ENCODE measurements at places on chromosomes 1 and 21. TPM values are rescaled to one million over a fixed set of nuclear protein-coding genes. Genes with fewer than 3 reads are reported as not detected.
A peak's percentile ranks its signal among the peaks of the same experiment; 100 is the strongest.

GRCh38 chr1:94954263-94955220 lies 27.6 kb upstream of the CNN3 start:
- H3K27me3 ChIP-seq = no peaks in the 10 kb centered on the region
- no peaks in the 10 kb centered on the region for H3K36me3 ChIP-seq
- H3K4me3 ChIP-seq = no peak overlapping the region

DNA sequence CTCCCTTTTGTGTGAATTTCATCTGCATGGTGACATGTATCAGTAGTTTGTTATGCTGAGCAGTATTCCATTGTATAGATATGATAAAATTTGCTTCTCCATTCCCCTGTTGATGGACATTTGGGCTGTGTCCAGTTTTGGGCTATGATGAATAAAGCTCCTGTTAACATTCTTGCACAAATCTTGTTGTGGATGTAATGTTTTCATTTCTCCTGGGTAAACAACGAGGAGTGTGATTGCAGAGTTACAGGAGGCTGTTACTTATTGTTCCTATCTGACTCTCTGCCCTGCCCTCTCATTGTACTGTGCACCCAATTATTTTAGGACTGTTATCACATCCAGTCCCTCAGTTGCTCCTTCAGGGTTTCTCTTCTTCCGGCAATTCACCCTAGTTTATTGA lies 24.2 kb downstream of the MAPKAPK2 start:
- no peak overlapping the region for H3K27ac ChIP-seq
- H3K27me3 ChIP-seq = no peaks in the 10 kb centered on the region
- no peak for DNase-seq
- no peak overlapping the region for H3K4me3 ChIP-seq

DNA sequence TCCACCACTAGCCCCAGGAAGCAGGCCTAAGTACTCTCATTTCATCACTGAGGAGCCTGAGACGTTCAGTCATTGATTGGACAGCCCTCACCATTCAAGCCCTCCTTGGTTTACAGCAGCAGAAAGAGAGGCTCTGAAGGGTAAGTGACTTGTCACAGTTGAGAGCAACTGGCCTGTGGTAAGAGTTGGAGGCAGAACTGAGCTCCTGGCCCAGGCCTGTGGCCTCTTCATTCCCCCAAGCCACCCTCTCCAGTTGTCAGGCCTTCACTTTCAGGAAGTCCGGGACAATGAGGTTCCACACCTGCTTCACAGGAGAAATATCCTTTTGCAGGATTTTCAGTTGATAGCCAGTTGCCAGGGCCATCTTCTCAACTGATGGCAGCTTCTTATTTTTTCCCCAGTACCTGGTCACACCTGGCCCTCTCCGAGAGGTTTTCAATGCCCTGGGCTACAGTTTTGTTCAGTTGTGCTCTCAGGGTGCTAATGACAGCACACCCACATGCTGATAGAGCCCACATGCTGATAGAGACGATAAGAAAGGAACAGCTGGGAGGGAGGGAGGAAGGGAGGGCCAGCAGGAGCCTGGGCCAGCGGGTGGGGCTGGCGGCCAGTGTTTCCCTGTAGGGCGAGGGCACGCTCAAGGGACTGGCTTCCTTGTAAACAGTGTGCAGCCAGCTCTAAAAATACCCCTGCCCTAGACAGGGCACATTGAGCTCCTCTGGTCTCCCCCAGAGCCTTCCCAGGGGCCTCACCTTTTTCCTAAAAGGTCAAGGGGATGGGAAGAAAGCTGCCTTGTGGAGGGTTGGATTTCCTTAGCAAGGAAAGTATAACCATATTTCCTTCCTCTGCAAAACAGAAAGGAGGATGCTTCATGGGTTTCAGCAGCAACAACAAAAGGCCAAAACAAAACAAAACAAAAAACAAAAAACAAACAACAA lies 112.7 kb upstream of the JUN start:
- no peak for DNase-seq
- no peaks in the 10 kb centered on the region for H3K36me3 ChIP-seq
- H3K4me3 ChIP-seq = no peak overlapping the region

DNA sequence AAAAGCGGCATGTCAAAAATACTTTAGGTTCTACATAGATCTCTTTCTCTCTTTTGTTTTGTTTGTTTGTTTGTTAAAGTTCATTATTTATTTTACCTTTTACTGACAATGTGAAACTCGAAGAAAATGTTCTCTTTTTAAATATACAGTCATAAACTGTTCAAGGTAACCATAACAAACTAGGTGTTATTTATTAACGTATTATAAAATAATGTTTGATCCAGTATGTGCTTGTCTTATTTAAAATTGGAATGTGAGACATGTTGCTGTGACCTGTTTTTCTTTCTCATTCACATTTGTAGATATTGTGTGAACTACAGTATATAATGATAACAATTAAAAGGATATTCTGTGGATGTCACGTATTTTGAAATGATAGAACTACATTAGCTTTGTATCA lies 5.9 kb upstream of the LEPR start:
- peaks cover 2% of the 10 kb centered on the region for H3K4me1 ChIP-seq
- DNase-seq = no peak
- H3K36me3 ChIP-seq = no peaks in the 10 kb centered on the region
- no peak overlapping the region for H3K27ac ChIP-seq
- peaks cover 9% of the 10 kb centered on the region for H3K27me3 ChIP-seq

DNA sequence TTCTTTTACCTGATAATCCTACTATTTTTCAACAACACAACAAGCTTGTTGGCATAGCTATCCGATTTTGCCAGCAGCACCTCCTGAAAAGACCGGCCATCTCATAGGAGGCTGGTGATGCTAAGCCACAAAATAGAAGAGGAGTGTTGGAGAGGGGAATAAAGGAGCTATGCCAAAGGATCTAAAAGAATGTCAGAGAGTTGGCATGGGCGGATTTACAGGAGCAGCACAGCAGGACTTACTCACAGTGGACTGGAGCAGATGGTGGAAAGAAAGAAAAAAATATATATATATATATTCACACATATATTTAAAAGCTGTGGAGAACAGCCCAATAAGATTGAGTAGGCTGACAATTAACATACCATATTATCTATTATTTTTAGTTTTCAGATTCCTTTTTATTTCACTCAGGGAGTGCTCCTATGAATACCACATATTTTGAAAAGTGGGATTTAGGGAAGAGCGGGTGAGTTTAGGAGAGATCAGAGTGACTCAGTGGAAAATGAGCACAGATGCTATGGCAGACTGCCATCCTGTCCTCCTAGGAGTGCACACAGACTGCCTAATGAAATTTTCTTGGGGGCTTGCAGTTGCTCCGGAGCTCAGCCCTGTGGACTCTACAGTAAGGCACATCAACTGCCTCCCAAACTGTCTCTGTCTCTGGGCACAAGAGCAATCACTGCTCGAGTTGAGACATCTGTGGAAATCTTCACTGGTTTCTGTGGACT lies 394.4 kb upstream of the CHRM3 start:
- no peak for DNase-seq
- H3K4me3 ChIP-seq = no peak overlapping the region

GRCh38 chr1:12411747-12412146 lies 181.9 kb downstream of the VPS13D start:
- H3K36me3 ChIP-seq = peaks cover 34% of the 10 kb centered on the region
- DNase-seq = no peak
- H3K4me3 ChIP-seq = no peak overlapping the region
- no peaks in the 10 kb centered on the region for H3K27me3 ChIP-seq

The S100A14 gene
- not detected for total RNA-seq

DNA sequence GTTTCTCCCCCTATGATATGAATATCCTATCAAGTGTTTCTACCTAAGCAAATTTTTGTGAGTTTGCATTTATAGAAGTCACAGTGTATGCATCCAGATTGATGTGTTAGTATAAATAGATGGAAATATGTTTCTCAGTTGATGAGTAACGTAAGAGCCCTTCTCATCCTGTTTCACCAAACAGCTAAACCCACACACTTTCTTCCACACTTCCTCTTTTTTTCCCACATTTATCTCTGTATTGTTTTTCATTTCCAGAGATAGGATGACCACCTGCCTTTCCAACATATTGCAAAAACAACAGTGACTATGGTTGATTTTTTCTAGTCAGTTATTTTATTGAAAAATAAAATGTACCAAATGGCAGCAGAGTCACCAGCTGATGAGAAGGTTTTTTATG lies 490.1 kb downstream of the NEGR1 start:
- no peaks in the 10 kb centered on the region for H3K27me3 ChIP-seq
- DNase-seq = no peak
- no peak overlapping the region for H3K4me3 ChIP-seq
- no peaks in the 10 kb centered on the region for H3K4me1 ChIP-seq

- H3K27me3 ChIP-seq = no peaks in the 10 kb centered on the region
- H3K4me3 ChIP-seq = peak overlapping the region; percentile 90
- DNase-seq = peak; percentile 64
- H3K36me3 ChIP-seq = no peaks in the 10 kb centered on the region
- peak overlapping the region; percentile 78 for H3K27ac ChIP-seq
Observed at GRCh38 chr1:41917835-41918449, 780 bp downstream of the HIVEP3 start.

GRCh38 chr21:17763288-17764037 lies 55.7 kb downstream of the C21orf91 start:
- H3K4me1 ChIP-seq = no peaks in the 10 kb centered on the region
- no peaks in the 10 kb centered on the region for H3K27me3 ChIP-seq
- H3K36me3 ChIP-seq = no peaks in the 10 kb centered on the region
- no peak for DNase-seq
- no peak overlapping the region for H3K4me3 ChIP-seq

DNA sequence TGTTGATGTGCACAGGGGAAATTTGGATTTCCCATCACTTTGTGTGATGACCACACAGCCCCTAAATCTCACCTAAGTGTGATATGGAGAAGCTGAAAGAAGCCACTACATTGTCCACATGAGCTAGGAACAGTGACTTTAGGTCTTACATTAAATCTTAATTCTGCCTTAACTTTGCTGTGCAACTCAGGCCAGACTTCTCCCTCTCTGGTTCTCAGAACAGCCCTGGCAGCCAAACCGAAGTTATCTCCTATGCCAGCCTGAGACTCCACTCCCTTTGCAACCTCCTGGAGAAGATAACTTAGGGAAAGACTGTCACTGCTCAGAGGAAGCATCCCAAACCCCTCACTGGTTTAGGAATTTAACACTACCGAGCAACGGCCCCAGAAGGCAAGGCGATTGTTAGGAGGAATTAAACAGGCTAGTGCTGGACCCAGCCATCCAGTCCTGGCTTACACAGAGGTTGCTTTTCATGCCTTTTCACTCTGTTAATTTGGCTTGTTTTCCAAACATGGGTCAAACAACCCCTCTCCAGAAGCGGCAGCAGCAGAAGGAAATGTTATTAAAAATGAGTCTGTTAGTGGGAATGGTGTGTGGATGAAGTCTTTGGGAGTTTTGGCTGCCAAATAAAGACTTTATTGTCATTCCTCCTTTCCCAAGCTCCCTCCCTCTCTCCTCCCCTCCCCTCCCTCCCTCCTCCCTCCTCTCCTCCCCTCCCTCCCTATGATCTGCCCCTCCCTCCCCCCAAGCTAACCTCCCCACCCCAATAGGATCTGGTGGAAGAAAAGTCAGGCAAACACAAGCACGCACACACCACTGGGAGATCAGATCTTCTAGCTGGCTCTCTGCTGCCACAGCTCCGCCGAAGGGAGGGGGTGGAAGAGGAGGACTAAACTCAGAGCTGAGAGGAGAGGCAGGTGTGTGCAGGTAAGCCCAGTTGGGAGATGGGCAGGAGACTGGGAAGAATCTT lies at the start of gene PRELP:
Gene PRELP, plus strand, starts transcription at position 795 of the 970 bp plus-strand sequence. CDS start 7,379 bp downstream, outside the sequence.
- no peak within 1 kb of the TSS for H3K4me3 ChIP-seq
- DNase-seq = no peak
- no peaks in the 10 kb centered on the region for H3K4me1 ChIP-seq
- peaks cover 16% of the 10 kb centered on the region for H3K27me3 ChIP-seq
- H3K36me3 ChIP-seq = no peaks in the 10 kb centered on the region

The VWA1 gene
- not detected for total RNA-seq

DNA sequence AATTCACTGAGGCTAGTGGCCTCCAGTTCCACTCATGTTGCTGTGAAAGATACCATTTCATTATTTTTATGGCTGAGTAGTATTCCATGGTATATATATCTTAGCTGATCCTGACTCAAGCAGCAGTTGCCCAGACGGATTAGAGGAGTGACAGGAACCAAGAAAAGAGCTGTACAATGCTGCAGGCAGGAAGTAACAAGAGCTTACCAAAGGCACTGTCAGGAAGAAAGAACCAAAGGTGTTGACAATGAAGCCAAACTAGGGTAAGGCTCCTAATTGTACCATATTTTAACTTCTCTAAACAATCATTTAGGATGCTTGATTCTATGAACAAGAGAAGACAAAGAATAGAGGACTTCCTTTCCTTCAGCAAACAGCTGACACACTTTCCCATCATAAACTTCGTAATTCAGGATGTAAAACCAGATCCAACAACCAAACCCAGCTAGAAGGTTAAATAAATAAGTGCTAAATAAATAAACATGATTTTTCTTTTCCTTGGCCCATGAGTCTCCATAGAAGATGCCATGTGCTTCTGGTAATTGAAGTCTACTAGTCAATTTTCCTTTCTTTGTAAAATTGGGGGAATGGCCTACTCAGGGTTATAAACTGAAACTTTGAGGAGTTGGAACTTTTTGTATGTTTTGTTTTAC lies 248.2 kb upstream of the SGIP1 start:
- H3K4me1 ChIP-seq = peaks cover 46% of the 10 kb centered on the region
- no peaks in the 10 kb centered on the region for H3K36me3 ChIP-seq
- no peak overlapping the region for H3K27ac ChIP-seq
- no peaks in the 10 kb centered on the region for H3K27me3 ChIP-seq

DNA sequence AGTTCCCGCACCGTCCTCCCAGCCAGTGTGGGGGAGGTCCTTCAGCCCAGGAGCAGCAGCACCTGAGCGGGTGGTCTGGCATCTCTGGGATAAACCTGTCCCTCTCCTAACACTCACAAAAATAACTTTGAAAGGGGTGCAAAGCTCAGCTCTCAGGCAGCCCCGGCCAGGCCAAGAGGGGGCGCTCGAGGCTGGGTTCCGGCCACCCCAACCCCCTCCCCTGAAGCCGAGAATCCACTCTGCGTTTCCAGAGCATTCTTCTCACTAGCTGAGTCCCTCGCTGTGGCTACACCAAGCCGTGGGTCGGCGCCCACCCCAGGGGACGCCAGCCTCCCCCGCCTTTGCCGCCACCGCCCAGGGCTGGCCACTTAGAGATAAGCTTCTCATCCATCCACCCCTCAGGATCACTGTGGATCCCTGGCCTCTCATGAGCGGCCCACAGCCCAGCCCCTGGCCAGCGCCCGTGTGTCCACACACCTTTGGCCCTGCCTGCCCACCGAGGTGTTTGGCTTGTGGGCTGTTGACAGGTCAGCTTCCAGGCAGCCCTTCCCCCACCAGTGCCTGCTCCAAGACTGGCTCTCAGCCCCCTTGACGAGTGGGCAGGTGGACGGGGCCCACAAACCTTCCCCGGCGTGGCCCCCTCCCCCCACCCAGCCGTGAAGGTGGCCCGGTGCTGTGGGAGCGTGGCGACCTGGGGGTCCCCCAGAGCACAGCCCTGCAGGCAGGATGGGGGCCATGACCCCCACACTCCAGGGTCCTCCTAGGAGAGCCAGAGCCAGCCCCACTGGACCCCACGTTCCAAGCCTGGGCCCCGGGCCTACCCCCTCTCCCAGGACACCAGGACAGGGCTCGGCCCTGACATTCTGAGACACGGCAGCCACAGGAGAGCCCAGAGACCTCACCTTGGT lies 1.9 kb downstream of the FTCD start:
- H3K36me3 ChIP-seq = no peaks in the 10 kb centered on the region
- no peak overlapping the region for H3K27ac ChIP-seq
- no peaks in the 10 kb centered on the region for H3K27me3 ChIP-seq
- DNase-seq = no peak
